ENCODE measurements at places on chromosomes 4 and X.

GRCh38 chr4:108361886-108362285 lies 193.2 kb upstream of the LEF1 start:
- DNase-seq: no peak

DNA sequence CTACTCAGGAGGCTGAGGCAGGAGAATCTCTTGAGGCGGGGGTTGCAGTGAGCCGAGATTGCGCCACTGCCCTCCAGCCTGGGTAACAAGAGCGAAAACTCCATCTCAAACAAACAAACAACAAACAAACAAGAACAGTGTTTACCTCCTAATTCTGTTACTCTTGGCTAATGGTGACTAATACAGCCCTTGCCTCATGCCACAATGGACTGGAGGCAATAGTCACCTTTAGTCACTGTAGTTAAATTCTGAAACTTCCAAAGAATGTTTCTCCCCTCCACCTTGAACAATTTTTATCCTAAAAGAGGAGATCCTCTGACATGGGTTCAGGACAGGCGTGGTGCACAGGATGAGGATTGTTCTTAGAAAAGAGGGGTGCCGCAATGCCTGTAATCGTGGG lies 241.2 kb upstream of the CTSO start:
- no peak for DNase-seq

DNA sequence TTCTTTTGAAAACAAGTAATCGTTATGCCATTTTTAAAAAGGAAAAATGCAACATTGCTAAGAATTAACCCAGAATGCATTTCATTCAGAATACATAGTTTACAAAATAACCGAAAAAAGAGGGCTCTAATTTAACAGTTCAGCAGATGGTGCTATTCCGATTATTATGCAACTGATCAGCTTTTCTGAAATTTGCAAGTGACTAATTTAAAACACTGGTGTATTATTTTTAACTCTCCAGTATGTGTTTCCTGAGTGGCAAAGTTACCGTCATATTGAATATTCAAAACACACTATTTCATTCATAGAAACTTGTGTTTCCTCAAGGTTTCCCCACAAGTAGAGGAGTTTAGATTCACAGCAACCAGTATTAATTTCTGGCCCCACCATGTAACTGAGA lies 21.1 kb downstream of the ZBTB49 start:
- no peak for DNase-seq

- DNase-seq: no peak
Observed at GRCh38 chrX:45852884-45853283, 652.2 kb upstream of the DIPK2B start.

DNA sequence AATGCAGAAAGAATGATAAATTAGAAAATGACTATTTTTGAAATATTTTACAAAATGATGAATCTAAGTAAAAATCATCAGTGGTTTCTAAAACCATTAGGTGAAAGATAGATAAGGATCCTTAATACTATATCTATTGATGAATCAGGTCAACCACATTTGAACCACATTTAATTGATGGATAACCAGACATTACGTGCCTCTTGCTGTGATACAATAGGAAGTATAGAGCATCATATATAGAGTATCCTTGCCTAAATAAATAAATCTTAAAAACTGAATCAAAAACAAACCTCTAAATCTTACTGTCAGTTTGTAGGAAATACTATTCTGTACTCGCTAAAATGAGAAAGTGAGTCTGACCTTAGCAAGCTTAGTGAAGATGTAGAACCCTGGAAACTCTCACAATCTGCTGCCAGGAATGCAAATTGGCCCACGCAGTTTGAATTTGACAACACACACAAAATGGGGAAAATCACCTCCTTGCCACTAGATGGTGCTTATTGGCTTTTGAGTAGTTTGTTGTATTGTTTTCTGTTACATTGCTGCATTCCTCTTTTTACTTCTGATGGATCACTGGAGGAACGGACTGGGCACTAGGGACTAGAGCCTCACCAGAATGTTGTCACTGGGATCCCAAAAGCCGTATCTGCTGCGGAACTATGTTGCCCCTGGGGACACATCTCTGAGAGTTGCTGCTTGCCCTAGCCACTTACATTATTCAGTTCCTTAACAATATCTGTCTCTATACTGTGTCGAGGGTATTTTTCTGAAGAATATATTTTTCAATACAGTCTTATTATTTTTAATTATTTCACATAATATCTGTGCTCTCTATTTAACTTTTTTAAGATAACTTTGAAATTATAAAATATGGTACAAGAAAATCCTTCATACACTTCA lies 25.4 kb upstream of the SLAIN2 start:
- no peak for DNase-seq

- DNase-seq: no peak
Observed at GRCh38 chrX:16202943-16203342, 35.7 kb downstream of the MAGEB17 start.

- no peak for DNase-seq
Observed at GRCh38 chr4:127959794-127960193, 5.2 kb downstream of the MFSD8 start.

DNA sequence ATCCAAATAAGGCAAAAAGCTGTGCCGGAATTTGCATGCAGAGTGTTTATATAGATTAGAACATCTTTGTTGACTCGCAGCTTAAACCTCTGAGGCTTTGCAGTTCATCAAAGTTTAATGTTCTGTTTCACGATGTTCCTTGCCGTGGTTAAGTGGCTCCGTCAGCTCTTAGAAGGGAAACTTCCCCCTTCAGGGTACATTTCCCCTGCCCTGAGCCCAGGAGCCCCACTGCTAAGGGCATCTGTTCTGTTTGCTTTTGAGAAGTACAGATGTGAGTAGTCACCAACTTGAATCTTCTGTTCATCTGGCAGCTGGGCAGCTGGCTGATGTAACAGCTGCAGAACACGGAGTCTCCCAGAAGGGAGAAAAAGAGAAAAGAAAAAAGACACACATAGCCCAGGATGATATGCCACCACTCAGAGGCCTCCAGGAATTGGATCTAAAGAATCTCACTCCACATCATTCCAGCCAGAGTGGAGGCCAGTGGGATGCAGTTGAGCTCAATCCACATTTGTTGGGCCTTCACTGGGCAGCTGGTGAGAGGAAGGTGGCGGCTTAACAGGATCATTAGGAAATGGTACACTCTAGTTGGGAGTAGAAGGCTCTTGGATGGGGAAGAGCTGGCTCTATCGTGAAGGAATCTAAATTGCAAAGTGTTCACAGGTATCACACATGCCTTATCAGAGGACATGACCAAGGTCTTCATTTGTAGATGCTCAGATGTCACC lies 178.7 kb upstream of the RBPJ start:
- DNase-seq: no peak

DNA sequence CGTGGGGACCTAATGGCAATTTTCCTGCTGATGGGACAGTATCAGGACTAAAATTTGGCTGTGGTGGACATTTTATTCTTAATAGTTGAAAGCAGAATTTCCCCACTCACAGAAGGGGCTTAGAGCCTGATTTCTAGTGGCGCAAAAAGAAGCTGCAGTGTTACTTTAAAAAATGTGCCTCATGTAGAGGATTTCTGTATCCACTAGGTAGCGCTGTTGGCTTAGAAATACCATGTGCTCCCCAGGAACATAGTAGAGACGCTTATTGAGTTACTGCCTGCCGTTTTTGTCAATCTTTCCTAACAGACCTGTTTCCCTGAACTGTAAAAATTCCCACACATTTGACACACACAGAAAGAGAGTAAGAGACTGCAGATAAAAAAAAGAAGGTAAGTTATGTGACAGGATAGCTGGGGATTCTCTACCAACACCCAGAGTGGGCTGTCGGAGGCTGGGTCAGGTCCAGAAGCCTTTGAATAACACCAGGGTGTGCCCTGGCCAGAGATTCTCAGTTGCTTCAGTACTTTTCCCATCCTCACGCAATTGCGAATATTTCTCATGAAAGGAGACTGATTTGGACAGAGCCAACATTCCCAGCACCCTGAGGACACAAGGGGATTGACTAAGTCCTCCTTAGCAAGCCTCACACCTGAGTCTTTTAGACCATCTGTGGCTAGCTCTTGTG lies 88.4 kb downstream of the ZXDA start:
- DNase-seq: no peak
